ENCODE measurements at places on chromosomes 12 and 14.
A peak's percentile ranks its signal among the peaks of the same experiment; 100 is the strongest.

DNA sequence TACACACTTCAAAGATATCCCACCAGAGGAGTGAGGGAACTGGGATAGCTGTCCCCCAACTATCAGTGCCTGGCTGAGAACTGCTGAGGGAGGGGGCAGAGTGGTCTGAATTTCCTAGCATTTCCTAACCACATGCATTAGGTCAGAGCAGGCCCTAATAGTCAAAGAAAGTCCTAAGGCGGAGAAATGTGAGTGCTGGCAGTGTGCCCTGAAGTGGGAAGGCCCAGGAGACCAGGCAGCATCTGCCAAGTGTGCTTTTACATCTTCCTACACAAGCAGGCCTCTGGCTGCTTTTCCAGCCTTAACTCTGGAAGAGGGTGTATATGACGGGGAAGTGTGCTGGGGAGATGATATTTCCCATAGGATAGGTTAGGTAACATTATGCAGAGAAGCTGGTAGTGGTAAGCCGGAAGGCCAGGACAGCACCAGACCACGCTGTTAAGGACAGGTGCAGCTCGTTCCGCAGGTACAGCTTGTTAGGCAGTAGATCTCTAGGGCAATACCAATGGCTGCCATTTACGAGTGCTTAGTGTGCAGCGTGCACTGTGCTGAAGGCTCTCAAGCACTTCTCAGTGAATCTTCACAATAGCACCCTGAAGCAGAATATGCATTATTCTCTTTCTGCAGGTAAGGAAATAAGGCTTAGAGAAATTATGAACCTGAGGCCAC is 9.1 kb upstream of the CCDC198 start:
- no peak for DNase-seq

DNA sequence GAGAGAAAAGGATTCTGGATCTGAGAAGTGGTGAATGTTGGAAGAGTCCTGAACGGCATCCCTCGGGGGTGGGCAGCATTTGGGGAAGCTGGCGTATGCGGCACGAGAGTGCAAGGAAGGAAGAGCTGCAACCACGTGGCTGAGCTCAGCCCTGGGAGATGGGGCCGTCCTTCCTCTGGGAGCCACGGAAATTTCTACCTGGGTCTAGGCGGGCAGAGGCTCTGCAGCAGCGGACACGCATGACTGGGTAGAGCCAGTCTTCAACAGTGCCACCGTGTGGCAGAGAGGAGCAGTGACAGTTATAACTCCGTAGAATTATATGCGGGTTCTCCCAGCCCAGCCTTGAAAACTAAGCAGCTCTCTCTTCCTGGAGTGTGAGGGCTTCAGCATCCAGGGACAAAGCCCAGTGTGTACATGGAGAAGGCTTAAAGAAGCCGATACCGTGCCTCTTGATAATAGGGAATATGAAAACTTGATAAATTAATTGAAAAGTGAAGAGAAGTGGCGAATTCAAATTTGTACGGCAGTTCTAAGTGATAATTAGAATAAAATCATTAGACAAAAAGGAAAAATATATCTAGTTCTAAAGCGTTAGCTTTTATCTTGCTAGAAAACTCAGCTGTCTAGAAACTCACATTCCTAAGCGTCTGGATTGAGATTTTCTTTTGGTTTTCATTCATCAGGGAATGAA is 82.9 kb upstream of the STXBP6 start:
- peak; percentile 40 for DNase-seq

DNA sequence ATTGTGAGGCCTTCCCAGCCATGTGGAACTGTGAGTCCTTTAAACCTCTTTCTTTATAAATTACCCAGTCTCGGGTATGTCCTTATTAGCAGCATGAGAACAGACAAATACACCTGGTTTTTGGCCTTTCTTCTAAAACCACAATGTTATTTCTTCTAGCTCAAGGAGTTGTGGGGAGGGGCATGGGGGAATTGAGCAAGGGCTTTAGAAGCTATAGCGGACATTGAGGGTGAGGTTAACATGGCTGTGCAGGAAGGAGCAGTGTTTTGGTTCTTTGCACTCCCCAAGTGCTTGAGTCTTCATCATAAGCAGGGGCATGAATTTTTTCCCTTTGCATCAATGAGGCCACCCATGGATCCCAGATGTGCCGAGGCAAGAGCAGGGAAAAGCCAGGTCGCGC is 86.8 kb downstream of the SPRING1 start:
- no peak for DNase-seq

- DNase-seq = no peak
These were observed 1.5 kb downstream of the L3HYPDH start for GRCh38 chr14:59482541-59483331.

- DNase-seq = no peak
These were observed 26.5 kb downstream of the PALS1 start for GRCh38 chr14:67267576-67268328.

All from activated T-cell treated with anti-CD3 and anti-CD28 coated beads, Interleukin-2, amount 50 U/mL, for 72 hours (primary cell).